Activated effector memory CD4-positive, alpha-beta T cell treated with Interleukin-2 at 50 U/mL for 16 hours (primary cell): ENCODE measurements at places on chromosomes 3 and 15.

GRCh38 chr15:50166216-50166615 is 15.8 kb upstream of the SLC27A2 start:
- no peak for DNase-seq

DNA sequence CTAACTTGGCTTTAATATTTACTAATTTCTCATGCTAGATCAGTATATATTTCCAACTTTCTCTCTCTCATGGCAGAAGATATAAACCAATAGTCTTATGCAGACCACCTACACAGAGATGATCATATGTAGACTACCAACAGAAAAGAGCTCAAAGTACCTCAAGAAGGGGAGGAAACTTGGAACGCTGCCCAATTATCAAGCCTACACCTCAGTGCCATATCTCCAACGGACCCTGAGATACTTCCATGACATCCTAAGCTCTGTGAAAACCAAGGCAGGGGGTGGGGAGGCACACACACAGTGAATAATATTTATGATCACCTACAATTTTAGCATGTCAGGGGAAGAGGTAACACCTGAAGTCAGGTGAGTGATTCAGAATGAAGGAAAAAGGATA is 100.6 kb downstream of the STAG1 start:
- DNase-seq: no peak

DNA sequence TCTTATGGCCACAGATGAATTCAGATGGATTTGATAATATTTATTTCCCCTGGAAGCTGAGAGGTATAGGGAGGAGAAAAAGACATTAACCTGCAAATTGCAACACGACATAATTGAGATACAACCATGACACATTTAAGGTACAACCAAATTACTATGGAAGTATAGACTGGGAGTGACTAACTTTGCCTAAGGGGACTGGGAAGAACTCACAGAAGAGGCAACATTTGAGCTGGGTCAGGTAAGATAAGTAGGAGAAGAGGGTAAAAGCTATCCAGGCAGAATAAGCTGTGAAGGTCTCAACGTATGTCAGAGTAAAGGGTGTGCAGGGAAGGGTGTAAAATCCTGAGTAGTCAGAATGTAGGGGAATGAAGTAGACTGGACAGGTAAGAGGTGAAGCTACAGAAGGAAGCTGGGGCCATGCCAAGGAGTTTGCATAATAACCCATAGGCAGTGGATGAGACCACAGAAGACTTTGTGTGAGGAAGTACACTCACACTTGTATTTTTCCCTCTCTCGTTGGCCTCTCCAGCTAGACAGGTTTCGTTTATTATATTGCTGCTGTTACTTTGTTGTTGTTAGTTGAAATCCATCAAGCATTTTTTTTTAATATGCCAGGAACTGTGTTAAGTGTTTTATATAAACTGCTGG is 28.0 kb upstream of the PTX3 start:
- DNase-seq: no peak

- no peak for DNase-seq
Measured at GRCh38 chr3:142652826-142653292, 56.7 kb downstream of the PLS1 start.

DNA sequence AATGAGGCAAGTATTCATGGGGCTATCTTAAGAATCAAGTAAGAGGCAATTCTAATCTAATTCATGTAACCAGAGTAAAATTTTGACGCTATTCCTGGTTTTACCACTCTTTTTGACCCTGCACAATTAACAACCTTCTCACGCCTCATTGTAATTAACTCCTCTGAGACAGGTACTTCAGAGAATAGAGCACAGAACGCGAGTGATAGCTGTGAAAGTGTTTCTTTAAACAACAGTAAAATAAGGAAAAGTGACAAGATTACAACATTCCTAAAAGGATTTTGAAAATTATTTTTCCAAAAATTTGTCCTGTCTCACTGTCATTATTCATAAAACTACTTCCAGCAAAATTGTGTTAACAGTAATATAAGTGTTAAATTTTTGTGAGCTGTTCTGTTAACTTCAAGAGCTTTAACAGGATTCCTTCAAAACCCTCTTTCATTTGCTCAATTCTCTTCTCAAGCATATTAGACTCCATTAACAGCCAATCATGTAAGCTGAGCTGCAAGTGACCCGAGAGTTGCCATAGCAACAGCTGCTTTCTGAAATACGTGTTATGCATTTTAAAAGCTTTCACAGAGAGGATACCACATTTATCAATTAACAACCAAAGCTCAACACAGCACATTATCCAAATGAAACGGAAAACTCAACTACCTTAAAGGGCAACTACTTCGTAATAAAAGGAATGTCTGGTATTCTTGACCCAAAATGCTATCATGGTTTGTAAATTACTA is 93.1 kb downstream of the STAG1 start:
- no peak for DNase-seq

DNA sequence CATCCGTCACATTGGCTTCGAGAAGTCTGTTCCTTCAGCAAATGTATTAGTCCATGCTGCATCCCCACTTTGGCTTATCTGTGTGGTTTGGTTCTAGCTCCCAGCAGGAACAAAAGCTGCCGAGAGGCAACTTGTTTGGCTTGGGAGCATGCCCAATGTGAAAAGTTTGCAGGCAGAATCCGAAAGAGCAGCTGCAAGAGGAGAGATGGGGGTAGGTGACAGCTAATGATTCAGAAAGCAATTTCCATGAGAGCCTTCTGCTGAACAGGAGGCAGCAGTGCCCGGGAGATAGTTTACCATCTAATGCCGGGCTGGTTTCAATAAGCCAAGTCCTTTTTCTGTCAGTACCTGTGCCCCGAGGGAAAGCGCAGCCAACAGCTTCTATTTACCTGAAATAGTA is 60.2 kb downstream of the GRM7 start:
- DNase-seq: no peak

DNA sequence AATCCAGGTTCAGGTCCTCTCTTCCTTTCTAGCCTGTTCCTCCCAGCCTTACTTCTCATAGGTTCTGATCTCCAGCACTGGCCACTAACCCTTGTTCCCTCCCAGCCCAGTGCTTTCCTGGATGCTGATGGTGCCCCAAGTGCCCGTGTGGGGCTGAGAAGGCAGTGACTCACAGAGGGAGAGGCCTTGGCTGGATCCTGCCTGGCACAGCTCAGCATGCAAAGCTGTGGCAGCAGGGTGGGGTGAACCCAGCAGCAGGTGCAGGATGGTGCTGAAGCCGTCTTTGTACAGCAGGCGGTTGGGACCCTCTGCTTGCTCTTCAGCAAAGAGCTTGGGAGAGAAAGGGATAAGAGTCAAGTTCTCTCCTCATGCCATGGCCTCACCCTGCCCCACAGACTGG is 7.6 kb downstream of the LPCAT4 start:
- no peak for DNase-seq

- no peak for DNase-seq
Measured at GRCh38 chr3:134315286-134316106, 58.8 kb downstream of the AMOTL2 start.

- DNase-seq: no peak
Measured at GRCh38 chr3:42705058-42705767, 2.6 kb upstream of the HHATL start.

DNA sequence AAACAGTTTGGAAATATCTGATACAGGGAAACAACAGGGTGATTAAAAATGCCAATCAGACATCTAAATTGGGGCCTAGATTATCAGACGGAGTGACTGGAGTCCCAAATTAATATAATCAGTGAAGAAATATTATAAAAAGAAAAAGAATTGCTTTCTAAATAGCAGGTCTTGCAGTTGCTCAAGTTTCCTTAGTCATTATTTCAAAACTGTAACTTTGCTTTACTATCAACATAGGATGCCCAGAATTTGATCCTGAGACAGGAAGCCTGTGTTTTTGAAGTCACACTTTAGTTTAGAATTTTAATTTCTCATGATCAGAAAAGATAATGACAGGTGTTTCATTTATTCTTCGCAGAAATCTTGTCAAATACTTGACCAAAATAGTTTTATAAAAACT is 105.9 kb downstream of the IL1RAP start:
- DNase-seq: no peak
